ENCODE measurements at places on chromosomes 2 and 18.

DNA sequence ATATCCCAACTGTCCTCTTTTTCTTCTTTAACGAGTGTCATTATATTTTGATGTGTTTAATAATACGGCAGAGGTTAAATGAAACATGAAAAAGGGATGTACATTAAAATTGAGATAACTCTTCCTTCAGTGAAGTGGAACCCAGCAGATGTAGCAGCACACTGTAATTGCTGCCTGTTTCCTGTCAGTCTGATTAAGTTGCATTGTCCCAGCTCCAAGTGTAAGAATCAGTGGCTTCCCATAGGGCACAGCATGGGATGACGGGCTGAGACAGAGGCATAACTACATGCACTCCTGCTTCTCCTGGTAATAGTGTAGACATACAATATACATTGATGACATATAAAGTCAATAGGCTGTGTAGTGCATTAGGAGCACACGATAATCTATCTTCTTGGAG is 175.8 kb upstream of the TCF4 start:
- no peak for DNase-seq

DNA sequence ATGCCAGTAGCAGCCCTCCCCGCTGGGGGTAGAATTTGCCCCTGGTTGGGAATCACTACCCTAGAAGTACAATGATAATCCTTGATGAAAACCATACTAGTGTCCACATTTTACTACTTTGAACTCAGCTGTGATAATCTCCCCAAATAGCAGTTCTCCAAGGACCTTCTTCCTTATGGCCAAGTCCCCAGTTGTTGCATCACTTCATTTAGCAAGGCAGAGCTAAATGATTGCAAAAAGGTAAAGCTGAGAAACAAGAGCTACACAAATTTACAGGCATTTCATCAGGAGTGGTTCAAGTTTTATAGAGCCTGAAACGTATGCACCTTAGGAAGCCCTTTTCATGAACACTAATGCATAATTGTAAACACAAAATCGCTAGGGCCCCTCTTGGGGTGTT is 44.9 kb upstream of the REL start:
- no peak for DNase-seq

GRCh38 chr18:13306583-13306982 is 88.0 kb downstream of the LDLRAD4 start:
- no peak for DNase-seq

- DNase-seq: no peak
These were observed 217.8 kb upstream of the ARL4C start for GRCh38 chr2:234714711-234715110.

DNA sequence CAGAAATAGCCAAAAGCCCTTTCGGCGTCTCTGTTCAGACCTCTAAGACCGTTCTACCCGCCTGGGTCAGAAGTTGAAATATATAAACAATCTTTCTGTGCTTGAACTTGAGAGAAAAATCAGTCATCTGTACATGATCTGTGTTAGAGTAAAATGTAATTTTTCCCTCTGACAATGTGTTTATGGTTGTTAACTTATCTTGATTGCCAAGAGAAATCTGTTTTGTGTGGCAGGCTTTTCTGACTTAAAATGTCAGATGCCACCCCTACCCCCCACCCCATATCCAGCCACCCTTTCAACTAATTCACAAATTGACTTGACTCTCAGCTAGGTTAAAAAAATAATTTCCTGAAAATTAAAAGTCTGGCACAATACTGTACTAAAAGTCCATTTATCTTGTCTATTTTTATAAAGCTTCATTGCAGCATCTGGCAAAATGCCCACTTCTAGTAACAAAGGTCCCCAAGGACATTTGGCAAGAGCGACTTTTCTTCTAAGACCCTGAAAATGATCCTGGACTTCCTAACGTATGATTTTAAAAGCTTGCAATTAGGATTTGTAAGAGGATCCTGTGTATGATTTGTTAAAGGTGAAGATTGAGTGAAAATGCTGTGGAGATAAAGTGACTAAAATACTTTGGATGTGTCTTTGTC is 304.2 kb downstream of the EPHA4 start:
- no peak for DNase-seq

GRCh38 chr18:70243131-70243929 is 37.8 kb upstream of the RTTN start:
- DNase-seq: no peak

DNA sequence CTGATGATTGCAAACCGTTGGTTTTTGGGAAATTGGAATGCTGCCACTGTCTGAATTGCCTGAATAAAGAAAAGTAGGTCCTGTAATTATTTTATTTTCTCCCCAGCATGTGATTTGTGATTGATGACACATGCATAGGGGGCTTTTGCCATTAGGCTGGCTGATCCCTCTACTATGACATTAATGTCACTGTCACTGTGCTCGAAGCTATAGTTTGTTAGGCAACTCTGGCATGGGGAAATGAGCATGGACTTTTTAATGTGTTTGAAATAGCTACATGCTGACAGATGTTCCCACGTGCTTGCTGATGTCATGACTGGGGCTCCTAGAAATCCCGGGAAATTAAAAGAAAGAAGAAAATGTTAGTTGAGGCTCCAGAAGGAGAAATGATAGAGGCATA is 99.1 kb downstream of the HRH4 start:
- DNase-seq: no peak

Data from DMS79 (cell line).